ENCODE measurements at places on chromosomes 1 and 21.

- no peak for DNase-seq
Measured at GRCh38 chr1:48753293-48753692, 23.4 kb downstream of the BEND5 start.

GRCh38 chr1:86965012-86965826 is 50.8 kb downstream of the HS2ST1 start:
- peak; percentile 33 for DNase-seq

- no peak for DNase-seq
Measured at GRCh38 chr1:157176591-157177121, 38.5 kb upstream of the ETV3 start.

GRCh38 chr1:236108027-236108648 is 34.2 kb upstream of the GPR137B start:
- DNase-seq: no peak

DNA sequence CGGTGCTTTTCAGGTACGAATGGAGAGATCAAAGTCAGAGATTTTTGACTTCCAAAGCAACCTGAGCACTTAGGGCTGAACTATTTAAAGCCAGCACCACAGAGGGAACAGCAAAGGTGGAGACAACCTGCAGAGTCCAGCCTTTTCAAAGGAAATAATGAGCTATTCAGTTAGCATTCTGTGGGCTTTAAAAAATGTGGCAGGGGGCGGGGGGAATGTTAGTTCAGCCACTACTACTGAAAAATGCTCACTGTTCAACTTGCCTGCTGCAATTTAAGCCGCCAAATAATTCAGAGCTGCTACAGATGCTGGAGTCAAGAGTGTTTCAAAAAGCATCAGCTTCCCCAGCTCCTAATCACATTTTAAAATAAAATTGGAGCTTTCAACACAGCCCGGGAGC is 473.3 kb upstream of the PLXNA2 start:
- DNase-seq: no peak

DNA sequence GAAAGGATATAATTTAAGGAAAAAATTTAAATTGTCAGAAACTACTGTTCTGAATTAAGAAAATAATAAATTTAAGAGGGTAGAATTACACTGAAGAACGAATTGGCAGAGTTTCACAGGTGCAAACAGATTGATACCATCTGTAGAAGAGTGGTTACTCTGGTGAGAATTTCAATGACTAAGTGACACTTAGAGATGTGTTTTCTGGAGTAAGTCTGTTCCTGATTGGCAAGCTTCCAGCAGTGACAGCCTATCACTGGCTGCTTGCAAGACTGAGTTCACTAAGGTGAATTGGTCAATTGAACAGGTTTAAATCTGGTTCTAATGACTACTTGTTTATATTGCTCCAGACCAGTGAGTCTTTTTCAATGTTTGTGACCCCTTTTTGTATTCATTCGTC is 838.2 kb upstream of the RGS18 start:
- DNase-seq: no peak

DNA sequence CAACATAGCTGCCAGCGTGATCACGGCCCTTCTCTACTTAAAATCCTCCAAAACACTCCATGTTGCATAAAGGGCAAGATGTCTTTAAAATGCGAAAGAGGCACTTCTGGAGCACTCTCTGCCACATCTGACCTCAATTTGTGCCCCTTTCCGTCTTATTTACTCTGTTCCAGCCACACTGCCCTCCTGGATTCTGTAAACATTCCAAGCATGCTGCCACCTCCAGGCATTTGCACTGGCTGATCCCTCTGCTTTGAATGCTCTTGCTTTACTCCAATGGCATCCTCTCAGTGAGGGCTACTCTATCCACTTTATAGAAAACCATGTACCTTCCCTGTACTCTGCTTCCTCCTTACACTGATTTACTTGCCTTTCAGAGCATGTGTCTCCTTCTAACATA is 5.3 kb upstream of the RGS7 start:
- no peak for DNase-seq

- no peak for DNase-seq
Measured at GRCh38 chr21:43938751-43939442, 73.2 kb upstream of the TRAPPC10 start.

DNA sequence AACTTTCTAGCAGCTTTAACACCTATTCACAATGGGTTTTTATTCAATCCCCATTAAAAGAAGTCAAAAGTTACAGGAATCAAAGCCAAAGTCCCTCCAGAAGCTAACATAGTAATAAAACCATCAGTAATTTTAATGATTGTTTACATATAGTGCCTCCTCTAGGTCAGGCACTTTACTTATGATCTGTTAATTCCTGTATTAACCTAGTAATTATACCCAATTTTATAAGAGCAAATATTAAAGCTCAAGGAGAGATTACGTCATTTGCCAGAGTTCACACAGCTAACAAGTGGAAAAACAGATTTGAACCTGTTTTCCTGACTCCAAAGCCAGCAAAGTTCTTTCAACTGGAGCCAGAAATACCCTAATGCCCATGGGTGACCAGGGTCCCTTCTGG is 112.9 kb upstream of the F3 start:
- DNase-seq: no peak

DNA sequence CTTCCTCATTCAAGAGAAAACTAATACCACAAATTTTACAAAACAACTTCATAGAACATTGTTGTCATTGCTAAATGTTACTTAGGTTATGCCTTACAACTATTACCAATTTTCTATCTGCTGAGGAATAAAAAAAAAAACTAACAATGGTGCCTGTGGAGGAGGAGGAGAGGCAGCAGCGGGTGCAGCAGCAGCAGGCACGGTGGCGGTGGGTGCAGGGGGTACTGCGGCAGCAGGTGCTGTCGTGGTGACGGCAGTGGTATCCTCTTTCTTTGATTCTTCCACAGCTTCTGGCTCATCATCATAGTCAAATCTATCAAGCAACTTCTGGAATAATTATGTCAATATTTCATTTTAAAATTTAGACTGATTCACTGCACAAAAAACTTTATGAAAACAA is 35.5 kb downstream of the SCAF4 start:
- DNase-seq: no peak

GRCh38 chr1:51165540-51165939 is 63.5 kb downstream of the C1orf185 start:
- DNase-seq: no peak

DNA sequence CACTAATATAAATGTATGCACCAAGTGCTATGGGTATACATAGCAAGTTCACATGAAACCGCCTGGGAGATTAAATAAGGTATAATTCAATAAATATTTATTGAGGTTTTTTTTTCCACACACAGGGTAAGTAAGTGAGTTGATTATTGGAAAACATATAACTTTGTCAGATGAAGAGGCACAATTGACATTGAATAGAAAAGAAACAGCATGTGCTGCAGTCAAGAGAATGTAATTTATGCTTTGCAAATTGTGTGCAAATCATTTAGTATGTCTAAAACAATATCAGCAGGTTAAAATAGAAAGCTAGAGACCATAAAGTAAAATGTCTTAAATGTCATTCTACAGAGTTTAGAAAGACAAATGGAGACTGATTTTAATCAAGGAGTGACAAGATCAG is 560.0 kb downstream of the AMY1C start:
- DNase-seq: no peak

DNA sequence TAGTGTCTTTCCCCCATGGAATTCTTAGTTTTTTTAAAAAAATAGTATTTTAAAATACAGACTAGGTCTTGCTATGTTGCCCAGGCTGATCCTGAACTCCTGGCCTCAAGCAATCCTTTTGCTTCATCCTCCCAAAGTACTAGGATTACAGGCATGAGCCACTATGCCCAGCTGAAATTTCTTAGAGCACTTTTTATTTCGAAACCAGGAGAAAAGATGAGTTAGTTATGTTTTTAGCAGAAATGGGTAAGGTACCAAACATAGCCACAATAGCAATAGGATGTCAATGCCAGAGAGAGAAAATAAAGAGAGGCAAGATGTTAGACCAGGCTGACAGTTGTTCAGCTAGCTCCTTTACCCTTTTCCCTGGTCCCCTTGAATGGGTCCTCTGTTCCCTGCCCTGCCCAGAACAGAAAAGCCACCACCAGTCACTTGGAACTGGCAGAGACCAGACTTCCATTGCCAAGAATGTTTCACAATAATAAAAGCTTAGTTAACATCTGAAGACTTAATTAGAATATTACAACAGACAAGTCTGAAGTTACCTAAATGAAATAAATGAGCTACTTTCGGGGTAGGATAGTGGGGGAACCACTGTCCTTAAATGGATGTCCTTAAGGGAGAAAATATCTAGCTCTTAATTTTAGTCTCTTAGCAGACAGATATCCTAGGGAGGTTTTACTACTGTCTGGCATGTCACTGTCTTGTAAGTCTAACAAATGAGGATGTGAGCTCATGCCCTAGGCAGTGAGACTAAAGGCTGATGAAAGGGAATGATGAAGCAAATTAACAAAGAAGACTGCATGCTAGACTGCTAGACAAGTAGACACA is 54.3 kb downstream of the ABL2 start:
- DNase-seq: no peak

GRCh38 chr1:174535207-174535606 is 87.4 kb downstream of the GPR52 start:
- DNase-seq: no peak

- no peak for DNase-seq
Measured at GRCh38 chr1:54475357-54475881, 69.2 kb upstream of the SSBP3 start.

DNA sequence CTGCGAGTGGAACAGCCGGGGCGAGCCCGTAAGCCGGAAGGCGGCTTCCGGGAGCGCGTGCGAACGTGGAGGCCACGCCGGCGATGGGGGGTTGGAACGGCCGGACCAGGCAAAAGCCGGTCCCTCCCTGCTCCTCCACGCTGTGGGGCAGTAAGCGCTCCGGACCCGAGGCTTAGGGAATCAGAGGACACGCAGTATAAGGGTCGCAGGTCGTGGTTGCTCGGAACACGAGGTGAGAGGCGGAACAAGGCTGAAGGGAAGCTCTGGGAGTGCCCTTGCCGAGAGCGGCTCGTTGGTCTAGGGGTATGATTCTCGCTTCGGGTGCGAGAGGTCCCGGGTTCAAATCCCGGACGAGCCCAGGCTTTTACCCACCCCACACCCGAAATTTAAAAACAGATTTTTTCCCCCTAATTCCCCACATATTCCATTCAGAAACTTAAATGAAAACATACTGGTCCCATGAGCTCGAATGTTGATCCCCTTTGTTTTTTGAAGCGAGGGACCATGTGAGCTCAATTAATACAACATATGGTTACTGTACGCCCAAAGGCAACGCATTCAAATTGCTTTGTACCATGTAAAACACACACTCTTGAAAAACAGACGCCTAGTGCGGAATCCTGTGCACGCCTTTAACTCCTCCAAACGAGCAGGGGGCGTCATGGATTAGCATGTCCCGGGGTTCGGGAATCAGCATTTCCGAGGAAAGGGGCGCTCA is 7.2 kb upstream of the MPZL1 start:
- peak; percentile 57 for DNase-seq

DNA sequence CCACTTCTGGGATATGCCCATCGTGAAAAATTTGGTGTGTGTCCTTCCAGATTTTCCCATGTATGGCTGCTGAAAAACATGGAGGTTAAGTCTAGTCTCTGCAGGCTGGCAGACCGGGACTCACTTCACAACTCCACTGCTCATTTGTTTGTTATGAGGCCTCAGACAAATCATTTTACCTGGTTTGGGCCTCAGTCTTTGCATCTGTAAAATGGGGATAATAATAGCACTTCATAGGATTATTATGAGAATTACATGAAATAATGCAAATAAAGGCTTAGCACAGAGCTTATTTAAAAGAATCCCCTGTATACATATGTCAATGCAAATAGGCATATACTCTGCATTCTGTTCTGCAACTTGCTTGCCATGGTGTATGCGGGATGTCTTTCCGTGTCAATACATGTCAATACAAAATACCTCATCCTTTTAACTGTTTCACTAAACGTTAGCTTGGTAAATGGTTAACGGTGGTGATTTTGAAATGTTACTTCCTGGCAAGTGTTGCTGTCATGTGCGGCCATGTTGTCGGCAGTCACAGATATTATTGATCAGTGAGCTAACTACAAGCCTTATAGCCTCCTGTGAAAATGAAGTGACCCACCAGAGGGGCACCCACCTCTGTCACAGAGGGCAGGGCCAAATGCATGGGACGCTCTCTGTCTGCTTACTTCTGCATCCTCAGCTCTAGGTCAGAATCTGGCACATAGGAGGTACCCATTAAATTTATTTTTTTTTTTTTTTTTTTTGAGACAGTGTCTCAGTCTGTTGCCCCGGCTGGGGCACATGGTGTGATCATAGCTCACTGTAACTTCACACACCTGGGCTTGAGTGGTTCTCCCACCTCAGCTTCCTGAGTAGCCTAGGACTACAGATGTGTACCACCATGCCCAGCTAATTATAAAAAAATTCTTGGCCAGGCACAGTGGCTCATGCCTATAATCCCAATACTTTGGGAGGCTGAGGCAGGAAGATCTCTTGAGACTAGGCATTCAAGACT is 4.3 kb downstream of the LCK start:
- no peak for DNase-seq

GRCh38 chr1:110875216-110875731 is 2.3 kb downstream of the CD53 start:
- no peak for DNase-seq

GRCh38 chr1:21773585-21773984 is 9.4 kb downstream of the USP48 start:
- DNase-seq: no peak

DNA sequence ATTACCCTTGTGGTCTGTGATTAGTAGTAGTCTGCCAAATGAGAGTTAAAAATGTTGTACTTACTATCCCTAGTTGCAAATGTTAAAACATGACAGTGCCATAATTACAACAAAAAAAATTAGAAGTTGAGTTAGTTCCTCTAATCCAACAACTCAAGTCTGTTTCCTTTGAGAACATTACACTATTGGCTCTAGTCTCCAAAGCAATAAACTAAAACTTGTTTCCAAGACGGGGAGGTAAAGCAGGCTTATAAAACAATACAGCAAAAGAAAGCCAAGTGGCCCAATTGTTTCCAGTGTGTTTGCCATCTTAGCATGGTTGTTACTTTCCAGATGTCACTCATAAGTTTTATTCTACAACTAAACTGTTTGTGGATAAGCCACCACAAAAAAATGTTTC is 11.6 kb downstream of the KYAT3 start:
- DNase-seq: no peak

GRCh38 chr1:169698976-169699375 is 12.4 kb downstream of the SELL start:
- DNase-seq: no peak

DNA sequence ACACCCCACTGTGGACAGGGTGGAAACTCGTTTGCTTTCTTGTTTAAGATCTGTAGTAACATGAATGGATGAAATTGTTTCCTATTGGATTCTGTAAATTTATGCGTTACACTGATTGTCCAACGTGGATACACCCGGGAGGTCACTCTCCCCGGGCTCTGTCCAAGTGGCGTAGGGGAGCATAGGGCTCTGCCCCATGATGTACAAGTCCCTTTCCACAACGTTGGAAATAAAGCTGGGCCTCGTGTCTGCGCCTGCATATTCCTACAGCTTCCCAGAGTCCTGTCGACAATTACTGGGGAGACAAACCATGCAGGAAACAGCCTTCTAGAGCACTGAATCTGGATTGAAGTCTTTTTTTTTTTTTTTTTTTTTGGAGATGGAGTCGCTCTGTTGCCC is 1.4 kb downstream of the RCC1 start:
- DNase-seq: no peak

GRCh38 chr1:236689713-236690569 is 3.6 kb downstream of the ACTN2 start:
- DNase-seq: no peak

Data from astrocyte of the cerebellum (primary cell).